ENCODE measurements at places on chromosomes 2 and 18.

- DNase-seq = peak; percentile 12
These were observed 1.4 kb downstream of the ALMS1 start for GRCh38 chr2:73386894-73387636.

GRCh38 chr2:173963323-173963816 lies 1.8 kb downstream of the SP3 start:
- peak; percentile 78 for DNase-seq

DNA sequence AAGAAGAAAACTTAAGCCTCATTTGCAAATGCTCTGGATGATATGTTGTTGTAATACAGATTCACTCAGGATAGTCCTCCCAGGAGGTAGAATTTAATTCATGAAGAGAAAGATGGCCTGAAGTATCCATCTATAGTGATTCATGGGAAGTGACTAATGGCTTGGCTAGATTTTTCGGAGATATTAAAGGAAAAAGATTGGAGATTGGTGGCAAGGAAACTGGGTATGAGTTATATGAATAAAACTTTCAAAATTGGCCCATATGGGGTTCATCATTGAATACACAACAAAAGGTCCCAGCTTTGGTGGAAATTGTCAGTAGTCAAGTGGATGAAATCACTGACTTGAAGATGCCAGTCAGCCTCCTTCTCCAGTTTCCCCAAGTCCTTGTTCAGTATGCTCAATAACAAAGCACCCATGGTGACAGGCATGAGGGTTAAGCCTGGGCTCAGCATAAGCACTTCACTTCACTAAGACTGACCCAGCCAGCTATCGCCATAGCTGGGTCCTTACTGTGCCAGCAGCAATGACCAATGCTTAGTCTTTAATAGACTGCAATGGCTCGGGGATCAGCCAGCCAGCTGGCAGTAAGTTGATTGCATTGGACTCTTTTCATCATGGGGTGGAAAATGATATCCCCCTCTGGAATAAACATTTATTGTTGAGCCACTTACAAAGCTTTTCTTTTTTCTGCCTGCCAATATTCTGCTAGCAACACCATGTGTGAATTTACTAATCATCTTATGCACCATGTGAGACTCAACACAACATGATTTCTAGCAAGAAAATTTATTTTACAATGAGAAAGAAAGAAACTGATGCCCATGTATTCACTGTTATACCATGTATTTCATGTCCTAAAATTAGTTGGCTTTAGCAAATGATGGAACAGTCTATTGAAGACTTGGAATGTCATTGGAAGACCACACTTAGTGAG lies 176.6 kb upstream of the TACR1 start:
- DNase-seq = no peak

GRCh38 chr18:24982831-24983230 lies 369.1 kb downstream of the ZNF521 start:
- no peak for DNase-seq

GRCh38 chr2:160715428-160715827 lies 221.8 kb upstream of the RBMS1 start:
- no peak for DNase-seq

GRCh38 chr2:233982421-233983121 lies 65.4 kb downstream of the TRPM8 start:
- no peak for DNase-seq

- peak; percentile 43 for DNase-seq
These were observed 6.3 kb upstream of the RAB31 start for GRCh38 chr18:9701609-9702349.

DNA sequence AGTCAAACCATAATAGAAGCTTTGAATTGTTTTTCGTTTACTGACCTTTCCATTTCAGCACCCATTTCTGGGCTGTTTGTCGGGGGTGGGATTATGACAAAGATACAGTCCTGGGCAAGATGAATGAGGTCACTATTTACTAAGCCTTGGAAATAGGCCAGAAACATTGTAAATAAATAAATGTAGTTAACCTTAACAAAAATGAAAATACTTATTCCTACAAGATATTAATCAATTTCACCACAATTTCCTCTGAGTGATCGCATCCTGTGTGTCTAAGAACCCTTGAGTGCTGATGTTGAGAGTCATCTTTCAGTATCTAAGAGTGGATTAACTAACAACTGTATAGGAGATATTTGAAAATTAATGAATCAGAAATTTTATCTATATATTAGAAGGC lies 14.0 kb downstream of the ITGA4 start:
- DNase-seq = no peak

GRCh38 chr2:221447310-221447709 lies 124.8 kb downstream of the EPHA4 start:
- DNase-seq = no peak

- DNase-seq = no peak
These were observed 33.7 kb downstream of the FASTKD2 start for GRCh38 chr2:206799083-206799482.

GRCh38 chr2:95390881-95391321 lies 11.6 kb upstream of the FAHD2A start:
- no peak for DNase-seq

DNA sequence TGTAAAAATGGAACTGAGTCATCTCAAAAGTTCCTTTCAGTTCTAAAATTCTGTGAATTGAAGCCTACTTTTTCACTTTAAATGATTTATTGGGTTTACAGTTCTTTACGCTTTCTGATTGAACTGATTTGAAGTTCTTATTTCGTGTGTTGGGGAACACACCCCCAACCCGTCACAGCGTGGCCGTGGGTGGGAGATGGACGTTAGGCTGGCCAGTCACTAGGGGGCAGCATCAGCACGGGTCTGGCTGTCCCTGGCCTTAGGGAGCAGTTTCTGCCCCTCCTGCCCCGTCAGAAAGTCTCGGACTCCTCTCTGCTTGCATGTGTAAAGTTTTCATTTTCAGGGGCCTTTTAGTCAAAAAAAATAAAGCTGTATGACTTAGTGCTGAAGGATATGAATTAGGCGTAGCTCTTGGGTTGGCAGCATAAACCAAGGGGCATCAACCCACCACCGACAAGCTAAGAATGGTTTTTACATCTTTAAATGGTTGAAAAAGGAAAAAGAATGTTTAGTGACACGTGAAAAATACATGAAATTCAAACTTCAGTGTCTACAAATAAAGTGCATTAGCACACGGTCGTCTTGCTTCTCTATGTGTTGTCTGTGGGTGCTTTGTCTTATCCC lies 63.4 kb downstream of the ZCCHC2 start:
- DNase-seq = peak; percentile 78

DNA sequence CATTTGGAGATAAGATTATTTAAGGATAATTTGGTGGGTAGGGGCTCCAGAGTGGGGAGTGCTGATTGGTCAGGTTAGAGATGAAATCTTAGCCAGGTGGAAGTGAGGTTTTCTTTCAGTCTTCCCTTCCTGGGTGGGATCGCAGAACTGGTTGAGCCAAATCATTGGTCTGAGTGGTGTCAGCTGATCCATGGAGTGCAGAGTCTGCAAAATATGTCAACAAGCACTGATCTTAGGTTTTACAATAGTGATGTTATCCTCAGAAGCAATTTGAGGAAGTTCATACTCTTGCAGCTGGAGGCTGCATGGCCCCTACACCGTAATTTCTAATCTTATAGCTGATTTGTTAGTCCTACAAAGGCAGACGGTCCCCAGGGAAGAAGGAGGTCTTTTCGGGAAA lies 1483.4 kb upstream of the ZEB2 start:
- DNase-seq = no peak

GRCh38 chr2:217184242-217184641 lies 324.4 kb upstream of the TNP1 start:
- no peak for DNase-seq

DNA sequence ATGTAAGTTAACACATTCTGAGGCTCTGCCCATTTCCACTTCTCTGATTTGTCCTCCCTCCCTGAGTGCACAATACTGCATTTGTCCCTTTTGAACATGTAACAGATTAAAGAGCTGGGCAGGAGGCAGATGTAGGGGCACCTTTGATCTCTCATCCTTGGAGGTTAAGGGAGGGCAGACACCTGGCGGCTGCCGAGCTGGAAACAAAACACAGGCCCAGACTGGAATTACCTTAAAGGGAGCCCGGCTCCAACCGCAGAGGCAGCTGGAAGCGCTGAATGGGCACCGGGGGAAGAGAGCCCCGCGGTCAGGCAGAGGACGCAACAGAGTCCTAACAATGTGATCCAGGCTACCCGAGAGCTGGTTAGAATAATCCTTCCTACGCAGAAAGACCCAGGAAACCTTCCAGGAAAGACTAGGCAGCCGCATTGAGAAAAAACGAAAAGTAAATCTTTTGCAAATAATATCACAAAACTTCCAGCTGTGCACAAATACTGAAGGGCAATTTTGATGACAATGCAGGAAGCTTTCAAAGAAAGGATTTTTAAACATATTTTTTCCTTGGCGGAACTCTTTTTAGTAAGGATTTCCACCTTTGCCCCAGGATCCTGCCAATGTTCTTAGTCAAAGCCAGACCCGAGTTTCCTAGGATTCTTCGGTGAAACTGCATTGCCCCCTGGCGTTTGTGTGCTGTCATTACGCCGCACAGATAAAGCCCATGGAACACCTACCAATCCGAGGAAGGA lies 216.0 kb downstream of the TGIF1 start:
- DNase-seq = peak; percentile 87

- peak; percentile 19 for DNase-seq
These were observed at the start of gene KCNJ13 for GRCh38 chr2:232776435-232776834. Gene KCNJ13 (minus strand): TSS chr2:232776565. CDS start chr2:232771362, 5,203 bp downstream.

- DNase-seq = no peak
These were observed 131.3 kb downstream of the COMMD1 start for GRCh38 chr2:62036761-62037250.

DNA sequence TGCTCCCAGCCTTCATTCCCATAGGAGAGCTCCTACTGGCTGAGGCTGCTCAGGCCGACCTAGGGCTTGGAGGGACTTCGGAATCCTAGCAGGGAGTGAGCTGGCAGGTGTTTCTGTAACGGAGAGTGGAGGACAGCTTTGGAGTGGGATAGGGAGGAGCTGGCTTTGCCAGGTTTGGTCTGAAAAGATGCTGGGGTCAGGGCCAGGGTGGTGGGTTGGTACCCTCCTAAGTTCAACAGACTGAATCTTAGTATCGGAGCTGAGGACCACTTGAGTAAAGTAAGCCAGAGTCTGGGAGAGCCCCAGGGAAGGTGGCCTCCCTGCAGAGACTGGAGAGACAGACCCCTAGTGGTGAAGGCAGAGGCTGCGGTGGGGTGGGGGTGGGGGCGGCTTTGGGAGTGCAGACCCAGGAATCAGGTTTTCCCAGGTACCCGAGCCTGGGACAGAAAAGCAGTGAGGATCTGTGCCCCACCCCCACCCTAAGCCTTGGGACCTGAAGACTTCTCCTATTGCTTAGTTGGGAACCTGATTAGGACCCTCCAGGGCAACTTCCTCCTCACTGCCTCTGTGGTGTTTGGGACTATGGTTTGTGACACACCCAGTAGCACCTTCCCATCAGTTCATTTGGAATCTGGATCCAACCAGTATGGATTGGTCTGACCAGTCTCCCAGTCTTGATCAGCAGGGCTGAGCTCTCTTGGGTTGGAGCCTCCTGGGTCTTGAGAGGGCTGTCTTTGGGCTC lies 3.0 kb downstream of the CNNM4 start:
- peak; percentile 71 for DNase-seq

GRCh38 chr2:191693166-191693565 lies 15.2 kb downstream of the NABP1 start:
- no peak for DNase-seq

DNA sequence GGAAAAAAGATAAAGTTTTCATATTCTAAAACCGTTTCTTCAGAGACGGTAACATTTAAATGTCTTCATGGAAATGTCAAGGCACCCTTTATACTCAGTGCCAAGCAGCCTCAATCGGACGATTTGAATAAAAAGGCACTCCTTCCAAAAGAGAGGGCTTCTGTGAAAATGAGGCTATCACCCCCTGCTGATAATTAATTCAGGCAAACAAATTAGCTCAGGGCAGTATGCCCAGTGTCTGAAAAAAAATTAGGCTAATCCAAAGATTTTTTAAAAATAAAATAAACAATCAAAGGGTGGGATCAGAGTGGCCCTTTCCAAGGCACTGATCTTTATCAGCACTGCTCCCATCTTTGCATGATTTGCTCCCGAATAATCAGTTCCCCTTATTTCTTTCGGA lies 151.0 kb upstream of the PID1 start:
- no peak for DNase-seq

DNA sequence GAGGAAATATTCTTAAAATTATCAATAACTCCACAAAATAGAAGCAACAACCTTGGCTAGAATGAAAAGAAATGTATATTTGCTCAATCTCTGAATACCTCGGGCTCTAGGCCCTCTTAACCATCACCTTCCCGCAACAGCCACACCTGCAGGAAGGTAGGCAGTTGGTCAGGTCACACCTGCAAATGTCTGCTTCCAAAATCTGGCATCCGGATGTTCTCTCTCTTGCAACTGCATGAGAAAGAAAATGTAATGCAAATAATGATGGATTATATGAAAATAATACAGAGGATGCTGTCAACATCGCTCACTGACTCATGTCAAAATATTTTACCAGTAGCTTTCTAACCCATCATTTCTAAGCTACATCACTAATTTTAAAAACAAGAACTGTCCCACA lies 148.3 kb downstream of the SATB2 start:
- DNase-seq = no peak

DNA sequence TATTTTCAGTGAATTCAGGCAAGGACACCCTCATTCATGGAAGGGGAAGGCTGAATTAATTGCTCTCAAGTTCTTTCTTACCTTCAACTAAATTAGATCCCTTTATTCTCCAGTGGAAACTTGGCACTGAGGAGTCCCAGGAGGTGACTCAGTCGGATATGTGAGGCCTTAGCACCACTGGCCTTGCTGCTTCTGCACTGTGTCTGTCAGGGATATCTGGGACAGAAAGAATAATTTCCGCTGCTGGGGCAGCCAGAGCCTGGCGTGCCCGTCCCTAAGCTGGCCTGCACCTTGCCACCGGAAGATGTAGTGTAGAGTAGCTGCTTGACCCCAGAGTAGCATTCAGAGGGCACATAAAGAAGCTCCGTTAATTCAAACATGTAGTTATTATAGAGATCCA lies 53.4 kb downstream of the LIMS1 start:
- peak; percentile 61 for DNase-seq

DNA sequence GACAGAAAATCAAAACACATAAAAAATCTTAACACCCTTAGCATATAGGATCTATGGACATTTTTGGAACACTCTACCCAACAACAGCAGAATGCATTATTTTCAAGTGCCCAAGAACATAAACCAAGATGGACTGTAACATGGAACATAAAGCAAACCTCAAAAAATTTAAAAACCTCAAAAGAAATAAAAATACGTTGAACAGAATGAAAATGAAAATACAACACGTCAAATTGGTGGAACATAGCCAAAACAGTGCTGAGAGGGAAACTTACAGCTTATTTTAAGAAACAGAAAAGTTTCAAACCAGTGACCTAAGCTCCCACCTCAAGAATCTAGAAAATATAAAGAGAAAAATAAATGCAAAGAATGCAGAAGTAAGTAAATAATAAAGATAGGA lies 58.3 kb upstream of the BCL2L11 start:
- DNase-seq = no peak

DNA sequence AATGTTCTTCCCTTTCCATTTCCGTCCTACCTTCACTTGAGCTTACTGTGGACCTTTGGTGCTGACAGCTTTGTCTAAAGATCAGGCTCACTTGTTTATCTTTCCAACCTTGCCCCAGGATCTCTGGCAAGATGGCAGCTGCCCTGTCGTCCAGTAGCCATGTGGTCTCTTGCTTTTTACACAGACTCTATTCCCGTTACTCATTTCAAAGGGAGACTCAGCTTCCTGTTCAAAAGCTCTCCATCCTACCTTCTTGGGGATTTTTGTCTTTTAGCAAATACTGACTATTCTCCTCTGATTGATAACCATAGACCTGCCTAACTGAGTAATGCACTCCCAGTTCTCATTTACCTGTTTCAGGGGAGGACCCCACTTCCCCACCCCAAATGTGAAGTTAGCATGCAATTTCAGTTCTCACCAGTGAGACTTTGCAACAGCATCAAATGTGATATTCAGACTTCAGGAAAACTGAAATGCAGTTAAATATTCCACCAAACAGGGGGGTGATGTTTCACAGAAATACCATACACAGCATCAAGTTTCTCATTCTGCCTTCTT lies 184.4 kb downstream of the MYO3B start:
- DNase-seq = no peak
